ENCODE measurements at places on chromosomes 11 and 22. TPM values are rescaled to one million over a fixed set of nuclear protein-coding genes. Genes with fewer than 3 reads are reported as not detected.

Gene RRP7A
- 258 TPM for total RNA-seq

Gene GTF2H1
- total RNA-seq, result 56.1 TPM

GRCh38 chr11:115506954-115507675 is 2.9 kb upstream of the CADM1 start:
- DNase-seq, result no peak

DNA sequence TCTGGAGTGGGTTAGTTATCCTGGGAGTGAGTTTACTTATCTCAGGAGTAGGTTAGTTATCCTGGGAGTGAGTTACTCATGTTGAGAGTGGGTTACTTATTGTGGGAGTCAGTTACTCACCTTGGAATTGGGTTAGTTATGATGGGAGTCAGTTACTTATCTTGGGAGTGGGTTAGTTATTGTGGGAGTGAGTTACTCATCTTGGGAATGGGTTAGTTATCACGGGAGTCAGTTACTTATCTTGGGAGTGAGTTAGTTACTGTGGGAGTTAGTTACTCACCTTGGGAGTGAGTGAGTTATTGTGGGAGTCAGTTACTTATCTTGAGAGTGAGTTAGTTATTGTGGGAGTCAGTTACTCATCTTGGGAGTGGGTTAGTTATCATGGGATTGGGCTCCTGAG is 49.6 kb upstream of the B3GAT1 start:
- DNase-seq, result no peak

DNA sequence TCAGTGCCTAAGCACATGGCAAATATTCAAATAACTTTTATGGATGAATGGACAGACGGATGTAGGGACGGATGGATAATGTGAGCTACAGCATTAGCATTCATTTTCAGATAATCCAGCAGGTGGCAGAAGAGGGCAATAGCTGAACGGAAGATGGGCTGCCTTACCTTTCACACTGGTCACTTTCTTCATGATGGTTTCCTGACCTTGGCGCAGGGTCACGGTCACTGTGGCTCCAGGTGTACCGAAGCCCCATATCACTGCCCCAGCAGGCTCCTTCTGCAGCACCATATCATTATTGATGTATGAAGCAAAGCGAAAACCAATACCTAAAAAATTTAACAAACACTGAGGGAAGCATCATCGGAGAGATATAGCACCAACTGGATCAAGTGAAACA is 4.3 kb downstream of the SIAE start:
- DNase-seq, result peak; percentile 13

Gene SCGB1A1
- 0.87 TPM for total RNA-seq

Gene OR8G5
- total RNA-seq, result not detected

DNA sequence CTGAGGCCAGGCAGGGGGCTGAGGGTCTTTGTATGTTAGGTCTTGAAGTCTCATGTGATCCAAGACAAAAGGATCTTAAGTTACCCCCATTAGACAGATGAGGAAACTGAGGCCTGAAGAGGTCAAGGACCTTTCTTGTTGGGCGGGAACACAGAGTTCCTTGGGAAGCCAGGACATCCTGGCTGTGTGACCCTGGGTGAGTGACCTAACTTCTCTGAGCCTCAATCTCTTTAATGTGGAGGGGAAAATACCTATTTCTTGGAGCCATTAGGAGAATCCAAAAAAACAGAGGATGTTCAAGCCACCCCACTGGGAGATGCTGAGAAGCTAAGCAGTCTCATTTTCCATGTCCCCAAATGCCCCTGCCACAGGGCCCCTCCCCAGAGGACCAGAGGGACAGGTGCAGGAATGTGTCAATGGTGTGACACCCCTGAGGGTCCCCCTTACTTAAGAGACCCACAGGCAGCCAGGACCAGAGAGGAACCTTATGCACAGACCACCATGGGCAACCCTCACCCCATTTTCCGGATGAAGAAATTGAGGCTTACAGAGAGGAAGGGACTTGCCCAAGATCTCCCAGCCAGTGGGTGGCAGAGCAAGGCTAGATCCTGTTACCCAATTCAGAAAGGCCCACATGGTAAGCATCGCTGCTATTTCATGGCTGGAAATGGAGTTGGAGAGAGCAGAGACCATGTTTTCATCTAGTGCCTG is 8.0 kb downstream of the RAC2 start:
- DNase-seq, result no peak

Gene ANO5
- total RNA-seq, result 0.03 TPM

Gene ALKBH8
- 20.8 TPM for total RNA-seq

DNA sequence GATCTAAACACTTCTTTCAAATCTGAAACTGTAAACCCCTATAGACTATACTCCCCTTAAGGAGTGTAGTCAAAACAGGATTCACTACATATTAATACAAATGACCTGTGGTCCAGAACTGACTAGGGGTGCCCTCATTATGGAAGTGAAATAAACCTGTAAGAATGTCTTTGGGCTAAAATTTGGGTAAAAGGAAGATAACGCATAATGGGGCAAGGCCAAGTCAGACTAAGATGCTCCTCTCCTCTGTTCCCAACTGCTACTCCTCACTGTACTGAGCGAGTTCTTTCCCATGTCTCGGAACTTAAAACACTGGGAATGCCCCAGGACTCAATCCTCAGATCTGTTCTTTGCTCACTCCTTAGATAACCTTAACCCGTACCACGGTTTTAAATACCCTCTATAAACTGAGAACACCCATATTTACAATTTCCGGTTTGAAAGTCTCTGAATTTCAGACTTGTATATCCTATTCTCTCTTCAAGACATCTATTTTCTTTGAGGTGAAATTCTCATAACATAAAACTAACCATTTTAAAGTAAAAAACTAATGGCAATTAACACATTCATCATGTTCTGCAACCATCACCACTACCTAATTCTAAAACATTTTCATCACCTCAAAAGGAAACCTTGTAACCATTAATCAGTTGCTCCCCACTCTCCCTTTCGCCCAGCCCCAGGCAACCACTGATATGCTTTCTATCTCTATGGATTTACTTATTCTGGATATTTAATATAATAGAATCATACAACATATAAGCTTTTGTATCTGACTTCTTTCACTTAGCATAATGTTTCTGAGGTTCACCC is 4.0 kb downstream of the THAP12 start:
- no peak for DNase-seq

DNA sequence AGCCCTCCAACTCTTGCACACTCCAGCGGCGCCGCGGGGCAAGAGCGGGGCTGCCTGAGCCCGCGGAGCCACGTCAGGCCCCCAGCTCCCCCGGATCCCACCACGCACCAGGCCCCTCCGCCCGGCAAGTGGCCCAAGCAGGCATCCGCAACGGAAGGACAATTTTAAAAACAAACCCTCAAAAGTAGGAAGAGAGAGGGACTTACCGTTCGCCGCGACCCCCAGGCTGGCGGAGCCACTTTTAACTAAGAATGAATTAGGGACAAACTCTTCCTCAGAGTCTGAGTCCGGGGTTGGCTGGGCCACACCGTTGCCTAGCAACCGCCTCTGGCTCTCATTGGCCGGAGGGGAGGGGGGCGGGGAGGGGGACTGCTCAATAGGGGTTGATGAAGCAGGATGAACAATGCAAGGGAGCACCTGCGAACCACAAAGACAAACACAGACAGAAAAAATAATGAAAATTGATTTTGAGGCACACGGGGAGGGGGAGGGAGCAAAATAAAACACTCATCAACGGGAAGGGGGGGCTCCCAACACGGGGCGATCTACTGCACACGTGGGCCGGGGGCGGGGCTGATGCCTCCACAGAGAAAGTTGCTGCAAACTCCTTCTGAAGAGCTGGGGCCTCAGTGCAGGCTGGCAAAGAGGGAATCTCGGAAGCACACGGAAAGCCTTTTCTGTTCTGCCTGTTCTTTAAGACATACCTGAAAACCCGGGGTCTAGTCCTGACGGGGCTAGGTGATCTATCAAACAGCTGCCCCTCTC is 387.5 kb upstream of the NARS2 start:
- DNase-seq, result no peak

Gene ASCL2
- total RNA-seq, result 1.2 TPM

- no peak for DNase-seq
Observed at GRCh38 chr11:9972989-9973388, 309.1 kb downstream of the SWAP70 start.

Gene RAC2
- 432 TPM for total RNA-seq
